ENCODE measurements at places on chromosomes 6 and 20. TPM values are rescaled to one million over a fixed set of nuclear protein-coding genes. Genes with fewer than 3 reads are reported as not detected.

- DNase-seq: no peak
- H3K27me3 ChIP-seq: no peaks in the 10 kb centered on the region
- H3K27ac ChIP-seq: no peak overlapping the region
Observed at GRCh38 chr6:49987749-49988148, 18.3 kb upstream of the DEFB113 start.

- H3K27ac ChIP-seq: no peak overlapping the region
- H3K27me3 ChIP-seq: no peaks in the 10 kb centered on the region
- DNase-seq: no peak
- no peak overlapping the region for H3K4me3 ChIP-seq
- no peaks in the 10 kb centered on the region for H3K4me1 ChIP-seq
- no peaks in the 10 kb centered on the region for H3K36me3 ChIP-seq
Observed at GRCh38 chr6:56328728-56329090, 81.3 kb upstream of the COL21A1 start.

DNA sequence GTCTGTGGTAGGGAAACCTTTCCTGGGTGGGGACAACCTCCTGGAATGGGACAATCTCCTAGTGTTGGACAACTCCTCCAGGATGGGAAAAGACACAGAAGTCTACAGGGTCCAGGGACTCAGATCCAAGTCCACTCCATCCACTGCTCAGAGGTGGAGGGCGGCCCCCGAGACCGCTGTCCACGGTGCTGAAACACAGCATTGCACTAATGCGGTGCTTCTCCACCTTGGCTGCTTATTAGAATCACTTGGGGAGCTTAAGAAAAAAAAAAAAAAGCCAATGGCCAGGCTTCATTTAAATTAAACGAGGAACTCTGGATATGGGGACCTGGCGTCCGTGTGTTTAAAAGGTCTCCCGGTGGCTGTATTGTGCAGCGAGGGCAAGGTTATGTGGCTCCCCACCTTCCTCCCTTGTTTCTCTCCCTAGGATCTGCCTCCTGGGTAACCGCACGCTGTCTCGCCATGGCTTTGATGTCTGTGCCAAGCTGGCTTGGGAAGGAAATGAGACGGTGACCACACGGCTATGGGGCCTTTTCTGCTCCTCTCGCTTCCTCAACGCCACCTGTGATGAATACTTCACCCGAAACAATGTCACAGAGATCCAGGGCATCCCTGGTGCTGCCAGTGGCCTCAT, 12.0 kb downstream of the SLC12A5 start:
- H3K27me3 ChIP-seq: no peaks in the 10 kb centered on the region
- H3K36me3 ChIP-seq: no peaks in the 10 kb centered on the region
- no peaks in the 10 kb centered on the region for H3K4me1 ChIP-seq
- H3K27ac ChIP-seq: no peak overlapping the region

The BLTP3A gene
- total RNA-seq: 16.0 TPM

- H3K36me3 ChIP-seq: no peaks in the 10 kb centered on the region
- no peak for DNase-seq
- no peaks in the 10 kb centered on the region for H3K27me3 ChIP-seq
- H3K4me3 ChIP-seq: no peak overlapping the region
Observed at GRCh38 chr20:6956574-6956973, 189.1 kb downstream of the BMP2 start.

DNA sequence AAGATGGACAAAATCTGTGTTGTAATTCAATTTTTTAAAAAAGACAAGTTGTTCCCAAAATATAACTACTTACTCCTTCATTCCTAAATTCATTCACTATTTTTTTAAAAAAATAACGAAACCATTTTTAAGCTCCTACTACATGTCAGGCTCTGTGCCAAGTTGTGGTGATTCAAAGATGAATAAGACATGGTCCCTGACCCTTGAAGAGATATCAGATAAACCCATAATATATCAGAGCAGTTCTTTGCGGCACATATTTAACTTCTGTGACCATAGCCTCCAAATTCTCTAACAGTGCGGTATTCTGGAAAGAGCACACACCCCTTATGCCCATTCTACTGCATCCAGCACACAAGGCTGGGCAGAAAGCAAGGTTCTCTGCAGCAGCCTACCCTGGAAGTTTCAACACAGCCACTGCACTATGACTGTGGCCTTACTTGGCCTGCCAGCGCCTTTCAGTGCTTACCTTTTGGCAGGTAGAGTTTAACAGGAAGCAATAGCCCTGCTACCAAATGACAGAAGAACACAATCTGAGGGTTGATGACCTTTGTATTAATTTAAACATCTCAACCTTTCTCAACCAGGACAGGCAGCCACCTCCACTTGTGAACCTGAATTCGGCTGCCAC, 406.5 kb downstream of the BTBD9 start:
- no peaks in the 10 kb centered on the region for H3K36me3 ChIP-seq
- no peak overlapping the region for H3K27ac ChIP-seq
- peak; percentile 59 for DNase-seq
- no peaks in the 10 kb centered on the region for H3K4me1 ChIP-seq
- no peak overlapping the region for H3K4me3 ChIP-seq

DNA sequence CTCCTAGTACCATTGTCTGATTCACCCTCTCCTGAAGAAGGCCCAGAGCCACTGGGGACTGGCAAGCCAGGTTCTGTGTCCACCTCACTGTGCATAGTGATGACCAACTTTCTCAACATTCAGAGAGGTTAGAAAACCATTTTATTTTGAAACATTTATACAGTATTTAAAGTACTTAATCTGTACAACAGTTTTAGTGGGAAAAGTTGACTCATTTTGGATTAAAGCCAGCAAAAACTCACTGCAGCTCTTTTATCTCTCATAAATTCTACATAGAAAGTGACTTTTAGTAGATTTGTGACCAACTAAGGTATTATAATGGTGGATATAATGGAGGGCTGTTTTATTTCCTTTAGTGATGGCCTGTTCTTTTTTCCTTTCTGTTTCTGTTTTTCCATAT, 9.7 kb downstream of the TULP4 start:
- H3K4me1 ChIP-seq: peaks cover 22% of the 10 kb centered on the region
- H3K27ac ChIP-seq: peak overlapping the region; percentile 21
- H3K4me3 ChIP-seq: no peak overlapping the region
- H3K36me3 ChIP-seq: no peaks in the 10 kb centered on the region

The LTA gene
- not detected for total RNA-seq

DNA sequence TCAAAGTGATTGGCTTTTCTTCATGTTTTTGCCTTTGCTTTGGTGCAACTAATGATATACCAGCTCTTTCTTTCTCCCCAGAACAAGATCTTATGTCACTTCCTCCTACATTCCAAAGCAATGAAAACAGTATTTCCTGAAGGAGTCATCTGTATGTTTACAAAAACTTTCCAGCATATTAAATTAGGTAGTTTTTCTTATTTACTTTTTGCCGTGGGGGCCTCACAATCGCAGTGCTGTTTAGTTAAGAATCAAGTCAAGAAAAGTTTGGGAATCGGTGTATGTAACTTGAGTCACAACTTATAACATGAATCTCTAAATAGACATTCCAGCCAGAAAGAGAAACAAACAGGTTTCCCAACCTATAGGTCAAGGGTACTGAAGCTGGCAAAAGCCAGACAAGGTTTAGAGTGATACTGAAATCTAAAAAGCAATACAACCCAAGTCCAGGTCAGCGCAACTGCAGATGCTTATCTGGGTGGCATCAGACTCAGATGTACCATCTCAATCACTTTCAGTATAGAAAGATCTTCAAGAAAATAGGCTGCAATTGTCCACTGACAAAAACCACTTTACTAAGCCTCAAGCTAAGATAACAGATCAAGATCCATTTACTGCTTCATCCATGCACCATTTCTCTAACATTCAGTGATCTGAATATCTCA, 63.6 kb downstream of the IPCEF1 start:
- H3K36me3 ChIP-seq: no peaks in the 10 kb centered on the region
- H3K27me3 ChIP-seq: no peaks in the 10 kb centered on the region
- H3K4me3 ChIP-seq: no peak overlapping the region
- H3K4me1 ChIP-seq: peaks cover 16% of the 10 kb centered on the region

GRCh38 chr20:2804852-2805688, 4.6 kb upstream of the CPXM1 start:
- H3K27me3 ChIP-seq: peaks cover 32% of the 10 kb centered on the region
- DNase-seq: no peak
- H3K4me1 ChIP-seq: peaks cover 5% of the 10 kb centered on the region
- no peaks in the 10 kb centered on the region for H3K36me3 ChIP-seq
- no peak overlapping the region for H3K4me3 ChIP-seq
- no peak overlapping the region for H3K27ac ChIP-seq

DNA sequence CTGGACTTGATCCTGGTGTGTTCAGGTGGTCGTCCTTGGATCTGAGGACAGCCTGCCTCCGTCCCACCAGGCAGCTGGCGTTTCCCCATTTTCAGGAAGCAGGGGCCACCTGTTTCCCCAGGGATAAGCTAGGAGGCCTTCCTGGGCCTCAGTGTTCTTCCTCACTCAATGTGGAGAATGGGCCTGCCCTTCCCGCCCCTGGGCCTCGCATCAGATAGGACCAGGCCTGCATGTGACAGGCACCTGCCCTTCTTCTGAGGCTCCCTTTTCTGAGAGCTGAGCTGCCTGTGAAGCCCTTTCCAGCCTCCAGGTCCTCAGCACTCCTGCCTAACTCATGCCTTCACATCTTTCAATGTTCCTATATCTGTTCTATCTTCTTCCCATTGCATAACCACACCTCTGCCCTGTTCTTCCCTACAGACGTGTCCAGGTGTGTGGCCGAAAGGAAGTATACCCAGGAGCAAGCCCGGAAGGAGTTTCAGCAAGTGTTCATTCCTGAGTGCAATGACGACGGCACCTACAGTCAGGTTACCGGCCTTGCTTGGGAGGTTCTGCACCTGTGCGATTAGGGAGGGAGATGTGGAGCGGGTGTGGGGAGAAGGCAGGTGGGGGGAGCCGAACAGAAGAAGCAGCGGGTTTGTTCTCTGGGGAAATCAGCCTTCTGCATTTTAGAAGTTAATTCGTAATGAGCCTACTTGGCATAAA, 85.1 kb downstream of the SMOC2 start:
- no peaks in the 10 kb centered on the region for H3K27me3 ChIP-seq
- no peak overlapping the region for H3K27ac ChIP-seq
- DNase-seq: no peak
- no peak overlapping the region for H3K4me3 ChIP-seq
- no peaks in the 10 kb centered on the region for H3K4me1 ChIP-seq

GRCh38 chr6:90716376-90716775, 129.5 kb upstream of the MAP3K7 start:
- no peaks in the 10 kb centered on the region for H3K27me3 ChIP-seq
- no peaks in the 10 kb centered on the region for H3K36me3 ChIP-seq
- H3K4me3 ChIP-seq: no peak overlapping the region
- DNase-seq: no peak
- H3K4me1 ChIP-seq: no peaks in the 10 kb centered on the region
